Fibroblast of gingiva (primary cell): ENCODE measurements at places on chromosomes 11 and 22.
A peak's percentile ranks its signal among the peaks of the same experiment; 100 is the strongest.

DNA sequence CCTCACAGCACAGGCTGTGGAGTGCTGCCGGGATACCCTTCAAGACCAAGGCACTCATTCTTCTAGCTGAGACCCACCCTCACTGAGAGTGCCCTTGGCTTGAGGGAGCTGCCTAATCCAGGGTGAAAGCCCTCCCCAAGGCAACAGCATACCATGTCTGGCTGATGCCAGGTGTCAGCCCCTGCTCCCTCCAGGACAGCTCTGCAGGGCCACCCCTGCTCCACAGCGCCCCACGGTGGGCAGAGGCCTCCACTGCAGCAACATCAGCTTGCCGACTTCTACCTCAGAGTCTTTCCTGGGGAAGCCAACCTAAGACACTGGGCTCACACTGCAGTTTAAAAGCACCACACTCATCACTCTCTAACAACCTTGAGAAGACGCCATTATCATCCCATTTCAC lies 29.0 kb downstream of the TTLL1 start:
- DNase-seq, result no peak

DNA sequence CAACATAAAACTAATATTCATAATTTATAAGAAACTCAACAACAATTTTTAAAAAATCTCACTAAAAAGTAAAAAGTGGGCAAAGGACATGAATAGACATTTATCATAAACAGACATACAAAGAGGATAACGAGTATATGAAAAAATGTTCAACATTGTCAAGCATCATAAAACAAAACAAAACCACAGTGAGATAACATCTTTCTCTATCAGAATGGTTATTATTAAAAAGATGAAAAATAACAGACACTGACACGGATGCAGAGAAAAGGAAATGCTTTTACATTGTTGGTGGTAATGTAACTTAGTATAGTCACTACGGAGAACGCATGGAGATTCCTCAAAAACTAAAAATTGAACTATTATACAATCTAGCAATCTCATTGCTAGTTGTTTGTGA lies 813.0 kb downstream of the LUZP2 start:
- no peak for DNase-seq

DNA sequence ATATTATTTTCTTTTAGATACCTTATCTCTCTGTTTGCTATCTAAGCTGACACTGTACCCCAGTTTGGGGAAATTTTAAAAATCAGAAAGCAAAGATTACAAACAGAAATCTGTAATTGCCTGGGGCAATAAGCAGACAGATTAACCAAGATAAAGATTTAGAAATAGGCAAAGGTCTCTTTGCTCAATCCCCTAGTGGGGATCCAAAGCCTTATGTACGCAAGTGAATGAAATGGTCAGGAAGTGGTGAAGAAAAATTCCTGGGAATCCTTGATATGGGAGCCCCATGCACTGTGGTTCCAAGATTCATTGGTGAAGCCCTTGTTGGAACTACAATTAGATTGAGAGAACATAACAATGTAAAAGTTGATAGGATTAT lies 139.5 kb upstream of the GUCY1A2 start:
- DNase-seq, result no peak

DNA sequence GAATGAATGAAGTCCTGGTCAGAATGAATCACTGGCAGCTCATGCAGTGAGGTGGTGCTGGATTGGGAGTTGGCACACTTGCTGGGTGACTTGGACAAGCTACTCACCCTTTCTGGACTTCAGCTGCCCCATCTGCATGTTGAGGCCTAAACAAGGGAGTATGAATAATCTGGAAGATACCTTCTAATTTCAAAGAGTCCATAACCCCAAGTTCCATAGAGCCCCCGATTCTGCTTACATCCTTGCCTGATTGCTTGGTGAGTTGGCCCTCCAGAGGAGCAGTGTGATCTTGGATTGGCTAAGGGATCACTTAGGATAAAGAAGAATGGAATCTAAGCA lies 18.3 kb upstream of the ACCSL start:
- DNase-seq, result no peak

- no peak for DNase-seq
These were observed 142.3 kb downstream of the C11orf87 start for GRCh38 chr11:109564241-109564640.

- no peak for DNase-seq
These were observed 244.0 kb downstream of the TBC1D22A start for GRCh38 chr22:47006433-47006832.

DNA sequence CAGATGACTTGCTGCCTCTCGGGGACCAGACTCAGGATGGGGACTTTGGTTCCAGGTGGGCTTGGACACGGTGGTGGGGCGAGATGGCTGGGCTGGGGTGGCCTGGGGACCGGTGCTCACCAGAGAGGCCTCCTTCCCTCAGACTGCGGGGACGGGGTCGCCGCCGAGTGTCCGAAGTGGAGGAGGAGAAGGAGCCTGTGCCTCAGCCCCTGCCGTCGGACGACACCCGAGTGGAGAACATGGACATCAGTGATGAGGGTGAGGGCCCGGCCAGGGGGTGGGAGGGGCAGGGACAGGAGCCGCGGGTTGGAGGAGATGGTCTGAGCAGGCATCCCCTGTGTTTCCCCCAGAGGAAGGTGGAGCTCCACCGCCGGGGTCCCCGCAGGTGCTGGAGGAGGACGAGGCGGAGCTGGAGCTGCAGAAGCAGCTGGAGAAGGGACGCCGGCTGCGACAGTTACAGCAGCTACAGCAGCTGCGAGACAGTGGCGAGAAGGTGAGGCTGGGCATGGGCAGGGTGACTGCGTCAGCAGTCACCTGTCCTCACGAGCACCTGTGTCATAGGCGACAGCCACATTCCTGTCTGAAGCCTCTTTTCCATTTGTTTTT lies 5.9 kb downstream of the SART1 start:
- DNase-seq, result no peak

DNA sequence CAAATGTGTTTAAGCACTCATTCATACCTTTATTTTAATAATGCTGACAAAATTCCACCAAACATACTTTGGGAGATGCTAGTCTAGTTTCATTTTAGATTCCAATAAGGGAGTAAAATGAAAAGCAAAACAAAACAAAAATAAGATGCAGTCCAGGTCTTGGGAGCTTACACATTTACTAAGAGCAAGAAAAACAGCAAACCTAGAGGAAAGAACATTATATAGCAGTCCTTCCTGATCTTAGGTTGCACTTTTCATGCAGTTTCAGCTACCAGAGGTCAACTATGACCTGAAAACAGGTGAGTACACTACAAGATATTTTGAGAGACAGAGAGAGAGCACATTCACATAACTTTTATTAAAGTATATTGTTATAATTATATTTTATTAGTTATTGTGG lies 1100.9 kb downstream of the DLG2 start:
- no peak for DNase-seq

- DNase-seq, result peak; percentile 83
These were observed 105.1 kb downstream of the FBXO7 start for GRCh38 chr22:32579529-32580220.

DNA sequence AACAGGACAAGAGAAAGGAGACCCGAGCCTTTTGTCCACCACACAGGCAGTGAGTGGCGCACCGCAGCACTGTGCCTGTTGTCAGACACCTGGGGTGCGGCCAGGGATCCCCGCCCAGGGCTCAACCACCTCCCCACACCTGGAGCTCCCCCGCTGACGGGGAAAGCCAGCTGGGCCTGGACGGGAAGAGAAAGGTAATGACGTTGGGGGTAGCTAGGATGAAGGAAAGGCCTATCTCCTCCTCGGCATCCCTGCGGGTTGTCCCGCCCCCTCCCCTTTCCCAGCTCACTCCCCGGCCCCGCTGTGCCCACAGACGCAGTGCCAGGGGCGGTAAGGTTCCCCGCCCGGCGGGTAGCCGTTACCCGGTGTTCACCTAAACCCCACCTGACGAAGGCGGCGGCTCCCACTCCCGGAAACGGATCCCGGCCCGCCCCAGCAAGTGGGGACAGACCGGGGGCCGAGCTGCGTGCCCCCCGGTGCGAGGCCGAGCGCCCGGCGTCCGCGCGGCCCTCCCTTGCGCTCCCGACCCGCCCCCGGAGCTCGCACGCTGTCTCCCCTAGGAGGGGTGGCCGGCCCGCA lies 495 bp downstream of the HYOU1 start:
- no peak for DNase-seq

GRCh38 chr11:130769782-130770535 lies 146.3 kb downstream of the SNX19 start:
- no peak for DNase-seq

DNA sequence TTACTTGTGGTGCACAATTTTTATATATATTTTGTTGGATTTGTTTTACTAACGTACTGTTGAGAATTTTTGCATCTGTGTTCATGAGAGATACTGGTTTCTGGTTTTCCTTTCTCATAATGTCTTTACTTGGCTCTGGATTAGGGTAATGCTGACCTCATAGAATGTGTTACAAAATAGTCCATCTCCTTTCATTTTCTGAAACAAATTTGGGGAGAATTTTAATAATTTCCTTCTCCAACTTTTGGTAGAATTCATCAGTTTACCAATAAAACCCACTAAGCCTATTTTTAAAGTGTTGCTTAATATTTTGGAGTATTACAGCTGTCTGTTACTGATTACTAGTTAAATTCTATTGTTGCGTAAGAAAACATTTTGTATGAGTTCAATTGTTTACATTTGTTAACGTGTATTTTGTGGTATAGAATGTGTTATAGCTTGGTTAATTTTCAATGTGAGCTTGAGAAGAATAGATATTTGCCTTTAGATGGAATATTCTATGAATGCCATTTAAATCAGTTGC lies 11.5 kb downstream of the TRIM22 start:
- DNase-seq, result no peak

GRCh38 chr11:45021692-45022141 lies 71.0 kb upstream of the TP53I11 start:
- peak; percentile 75 for DNase-seq

GRCh38 chr22:23243006-23243573 lies 62.8 kb downstream of the BCR start:
- no peak for DNase-seq

DNA sequence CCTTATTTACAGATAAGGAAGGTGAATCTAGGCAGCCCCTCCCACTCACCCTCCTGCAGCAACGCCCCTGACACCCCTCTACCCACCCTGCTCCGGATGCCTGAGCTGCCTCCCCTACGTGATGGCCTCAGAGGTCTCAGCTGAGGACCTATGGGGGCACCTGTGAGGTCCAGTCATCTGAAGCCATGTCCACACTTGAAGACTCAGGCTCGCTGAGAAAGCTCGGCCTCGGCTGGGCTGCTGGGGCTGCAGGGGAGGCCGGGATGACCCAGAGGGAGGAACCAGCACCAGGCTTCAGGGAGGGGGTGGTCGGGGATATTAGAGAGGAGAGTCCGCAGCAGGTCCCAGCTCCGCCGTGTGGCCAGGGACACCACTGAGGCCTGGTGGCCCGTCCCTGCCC lies 92.8 kb downstream of the BRD1 start:
- DNase-seq, result no peak

- DNase-seq, result no peak
These were observed 16.7 kb downstream of the PDE2A start for GRCh38 chr11:72657411-72658100.

GRCh38 chr11:117631336-117632140 lies 165.5 kb downstream of the DSCAML1 start:
- no peak for DNase-seq

DNA sequence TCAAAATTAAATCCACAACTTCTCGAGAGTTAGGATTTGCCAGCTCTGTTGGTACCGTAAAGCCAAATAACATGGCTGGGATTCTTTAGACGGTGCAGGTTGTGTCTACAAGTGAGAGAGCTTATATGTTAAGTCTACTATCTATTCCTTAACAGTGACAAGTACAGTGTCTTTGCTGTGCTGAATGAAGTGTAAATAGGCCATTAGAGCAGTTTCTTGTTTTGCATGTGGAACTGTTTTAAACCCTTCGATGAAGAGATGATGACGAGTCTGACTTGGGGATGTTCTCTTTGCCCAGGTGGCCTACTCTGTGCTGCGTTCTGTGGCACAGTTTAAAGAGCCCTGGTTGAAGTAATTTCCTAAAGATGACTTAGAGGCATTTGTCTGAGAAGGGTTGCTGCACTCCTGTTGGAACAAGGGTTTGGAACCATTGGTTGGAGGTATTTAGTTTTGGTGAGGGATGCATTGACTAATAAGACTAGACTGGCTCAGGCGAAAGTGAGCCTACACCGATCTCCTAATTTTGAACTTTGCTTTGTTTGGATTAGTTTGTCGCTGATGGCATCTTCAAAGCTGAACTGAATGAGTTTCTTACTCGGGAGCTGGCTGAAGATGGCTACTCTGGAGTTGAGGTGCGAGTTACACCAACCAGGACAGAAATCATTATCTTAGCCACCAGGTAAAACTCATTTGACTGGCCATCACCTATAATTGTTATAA lies 988 bp downstream of the RPS3 start:
- no peak for DNase-seq
